CD4-positive, alpha-beta T cell (primary cell): ENCODE measurements at places on chromosomes 12 and 14.

DNA sequence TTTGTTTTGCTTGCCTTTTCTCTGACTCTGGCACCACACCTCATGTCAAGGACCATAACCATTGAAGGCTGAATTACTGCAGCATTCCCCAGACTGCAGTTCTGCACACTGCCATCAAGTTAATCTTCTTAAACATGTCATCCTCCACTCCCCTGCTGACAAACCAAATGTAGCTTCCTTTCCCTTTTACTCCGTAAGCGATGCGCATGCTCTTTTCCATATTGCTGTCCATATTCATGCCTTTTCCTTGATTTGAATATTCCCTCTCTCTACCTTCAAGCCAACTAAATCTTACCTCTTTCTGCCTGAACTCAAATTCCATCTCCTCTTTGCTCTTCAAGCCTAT, 13.6 kb downstream of the GPX2 start:
- peak; percentile 40 for DNase-seq

DNA sequence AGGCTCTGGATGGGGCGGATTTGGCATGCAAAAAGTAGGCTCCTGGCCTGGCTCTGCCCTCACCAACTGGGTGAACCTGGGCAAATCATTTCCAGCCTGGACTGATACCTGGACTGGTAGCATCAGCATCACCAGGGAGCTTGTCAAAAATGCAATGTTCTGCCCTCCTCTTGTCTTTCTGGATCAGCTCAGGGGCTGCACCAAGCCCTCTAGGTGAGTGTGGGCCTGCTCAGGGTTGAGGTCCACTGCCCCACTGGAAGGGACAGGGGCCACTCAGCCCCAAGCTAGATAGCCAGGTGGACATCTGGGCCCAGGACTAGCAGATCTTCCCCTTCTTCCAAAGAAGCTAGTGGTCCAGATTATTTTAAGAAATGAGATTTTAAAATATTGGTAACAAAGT, 99.6 kb downstream of the RBM19 start:
- DNase-seq, result no peak

DNA sequence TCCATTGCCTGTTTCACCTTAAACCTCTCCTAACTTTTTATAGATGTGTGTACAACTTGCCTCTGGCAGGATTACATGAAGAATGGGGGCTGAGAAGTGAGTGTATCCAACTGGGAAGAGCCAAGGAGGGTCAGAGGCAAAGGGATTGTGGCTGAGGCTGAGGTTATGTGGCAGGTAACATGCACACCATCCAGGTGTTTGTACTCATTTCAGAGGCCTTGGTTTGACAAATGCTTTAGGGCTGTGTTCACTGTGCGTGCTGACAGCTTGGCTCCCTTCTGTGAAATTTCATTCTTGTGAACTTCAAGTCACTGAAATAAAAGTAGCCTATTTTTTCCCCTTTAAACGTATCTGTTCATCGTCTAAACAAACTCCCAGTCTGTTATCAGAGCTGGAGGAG, 47.7 kb downstream of the ANO6 start:
- DNase-seq, result no peak

GRCh38 chr12:131242741-131243496, 289.2 kb downstream of the ADGRD1 start:
- peak; percentile 10 for DNase-seq

DNA sequence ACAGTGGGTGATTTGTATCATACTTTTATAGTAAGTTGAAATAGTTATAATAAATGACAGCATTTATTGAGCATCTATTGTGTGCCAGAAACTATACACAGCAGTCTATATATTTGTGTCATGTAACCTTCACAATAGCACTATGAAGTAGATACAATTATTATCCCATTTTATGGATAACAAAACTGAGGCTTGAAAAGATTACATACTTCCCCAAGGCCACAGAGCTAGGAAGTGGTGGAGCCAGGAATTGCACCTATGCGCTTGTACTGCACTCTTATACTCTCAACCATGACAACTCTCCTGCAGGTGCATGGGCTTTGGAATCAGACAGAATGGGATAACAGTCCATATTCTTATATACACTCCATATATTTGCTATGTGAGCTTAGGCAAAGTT, 110.6 kb upstream of the SOX5 start:
- DNase-seq, result no peak

- no peak for DNase-seq
These were observed 33.6 kb downstream of the PIWIL1 start for GRCh38 chr12:130371296-130371695.

- DNase-seq, result no peak
These were observed 96.7 kb downstream of the IRF2BPL start for GRCh38 chr14:76931631-76932402.

DNA sequence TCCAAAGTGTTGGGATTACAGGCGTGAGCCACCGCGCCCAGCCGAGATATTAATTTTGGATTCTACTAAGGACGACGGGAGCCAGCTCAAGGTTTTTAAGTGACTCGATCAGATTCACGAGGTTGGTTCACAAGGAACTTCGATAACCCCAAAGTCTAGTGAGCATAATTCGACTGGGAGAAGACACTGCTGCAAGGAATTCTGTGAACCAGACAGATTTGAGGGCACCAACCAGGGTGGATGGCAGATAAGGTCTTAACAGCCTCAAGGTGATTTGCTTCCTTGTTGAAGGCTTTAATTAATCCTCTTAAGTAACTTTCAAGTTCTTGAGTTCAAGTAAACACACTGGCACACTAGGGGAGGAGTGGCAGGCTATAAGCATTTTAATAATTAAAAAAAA, 1.1 kb upstream of the KLHDC2 start:
- DNase-seq, result no peak
